ENCODE measurements at places on chromosomes 3 and 15. TPM values are rescaled to one million over a fixed set of nuclear protein-coding genes. Genes with fewer than 3 reads are reported as not detected.

- H3K4me1 ChIP-seq = no peaks in the 10 kb centered on the region
- no peaks in the 10 kb centered on the region for H3K27me3 ChIP-seq
- DNase-seq = peak; percentile 56
- H3K36me3 ChIP-seq = no peaks in the 10 kb centered on the region
Measured at GRCh38 chr3:44439499-44440295, 37.8 kb downstream of the ZNF445 start.

GRCh38 chr3:151687076-151687475 is 46.7 kb upstream of the AADACL2 start:
- DNase-seq = no peak
- no peak overlapping the region for H3K27ac ChIP-seq
- peaks cover 2% of the 10 kb centered on the region for H3K4me1 ChIP-seq
- no peaks in the 10 kb centered on the region for H3K36me3 ChIP-seq
- H3K27me3 ChIP-seq = no peaks in the 10 kb centered on the region

GRCh38 chr3:177144922-177145321 is 52.4 kb downstream of the TBL1XR1 start:
- no peaks in the 10 kb centered on the region for H3K27me3 ChIP-seq
- DNase-seq = no peak
- peaks cover 12% of the 10 kb centered on the region for H3K4me1 ChIP-seq
- H3K27ac ChIP-seq = no peak overlapping the region

Gene PROS1
- total RNA-seq = 57.2 TPM

GRCh38 chr3:195918176-195918575 is 9.8 kb upstream of the TNK2 start:
- no peaks in the 10 kb centered on the region for H3K27me3 ChIP-seq
- no peak overlapping the region for H3K27ac ChIP-seq

Gene ZNF80
- total RNA-seq = not detected

Gene TMEM39A
- total RNA-seq = 40.1 TPM

DNA sequence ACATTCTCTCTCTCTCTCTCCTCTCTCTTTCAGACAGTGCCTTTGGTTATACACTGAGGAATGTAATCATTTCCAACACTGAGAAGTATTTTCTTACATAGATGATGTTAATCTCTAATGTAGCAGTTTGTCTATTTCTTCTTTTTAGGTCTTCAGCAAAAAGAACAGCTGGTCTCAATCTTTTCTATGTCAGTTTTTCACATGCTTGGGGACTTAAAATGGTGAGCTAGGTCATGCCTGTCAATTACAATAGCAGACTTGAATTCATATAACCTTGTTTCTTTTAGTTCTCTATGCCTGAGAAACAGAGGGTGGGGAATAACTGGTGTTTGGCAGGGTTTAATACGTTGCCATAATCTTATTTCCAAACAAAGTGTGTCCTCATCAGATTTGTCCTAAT is 786.2 kb downstream of the SQOR start:
- no peaks in the 10 kb centered on the region for H3K36me3 ChIP-seq
- no peaks in the 10 kb centered on the region for H3K4me1 ChIP-seq
- H3K27ac ChIP-seq = no peak overlapping the region
- no peak overlapping the region for H3K4me3 ChIP-seq
- H3K27me3 ChIP-seq = no peaks in the 10 kb centered on the region

DNA sequence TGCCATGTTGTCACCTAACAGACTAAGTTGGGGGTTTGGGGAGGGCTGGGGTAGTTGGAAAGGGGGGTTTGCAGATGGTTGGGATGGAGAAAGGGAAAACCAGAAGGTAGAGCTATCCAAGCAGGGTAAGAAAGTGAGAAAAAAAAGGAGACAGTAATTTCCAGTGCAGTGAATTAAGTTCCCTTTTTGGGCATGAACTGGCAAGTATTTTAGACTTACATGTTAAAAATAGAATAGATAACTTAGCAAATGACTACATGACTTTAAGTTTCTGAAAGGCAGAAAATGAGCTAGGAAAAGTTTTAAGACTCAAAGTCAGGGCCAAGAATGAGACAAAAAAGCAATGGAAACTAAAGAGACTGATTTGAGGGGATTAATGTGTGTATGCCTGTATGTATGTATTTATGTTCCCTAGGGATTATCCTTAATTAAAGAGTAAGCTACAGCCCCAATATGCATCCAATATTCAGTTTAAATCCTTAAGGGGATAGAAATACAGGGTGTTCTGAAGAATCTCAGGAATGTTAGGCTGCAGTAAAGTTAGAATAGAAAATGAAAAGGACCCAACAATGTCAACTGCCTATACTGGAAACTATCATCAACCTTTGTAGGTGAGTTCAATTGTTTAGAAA is 285.2 kb upstream of the MME start:
- H3K27ac ChIP-seq = no peak overlapping the region
- H3K4me3 ChIP-seq = no peak overlapping the region
- H3K27me3 ChIP-seq = no peaks in the 10 kb centered on the region
- DNase-seq = no peak
- H3K36me3 ChIP-seq = no peaks in the 10 kb centered on the region

- no peak for DNase-seq
- H3K27me3 ChIP-seq = no peaks in the 10 kb centered on the region
- H3K27ac ChIP-seq = no peak overlapping the region
- H3K4me3 ChIP-seq = no peak overlapping the region
- no peaks in the 10 kb centered on the region for H3K36me3 ChIP-seq
Measured at GRCh38 chr15:59565299-59565698, 46.3 kb upstream of the GCNT3 start.

- H3K27me3 ChIP-seq = no peaks in the 10 kb centered on the region
- H3K4me3 ChIP-seq = no peak overlapping the region
- H3K36me3 ChIP-seq = no peaks in the 10 kb centered on the region
- peak overlapping the region; percentile 37 for H3K27ac ChIP-seq
Measured at GRCh38 chr15:67048281-67049279, 16.8 kb upstream of the SMAD3 start.

- no peak overlapping the region for H3K27ac ChIP-seq
- no peak for DNase-seq
- no peaks in the 10 kb centered on the region for H3K27me3 ChIP-seq
- H3K4me1 ChIP-seq = no peaks in the 10 kb centered on the region
- H3K36me3 ChIP-seq = no peaks in the 10 kb centered on the region
- no peak overlapping the region for H3K4me3 ChIP-seq
Measured at GRCh38 chr3:29178809-29179793, 101.8 kb upstream of the RBMS3 start.

GRCh38 chr15:70857562-70858285 is 3.8 kb upstream of the LARP6 start:
- H3K4me3 ChIP-seq = no peak overlapping the region
- no peak for DNase-seq
- peak overlapping the region; percentile 73 for H3K27ac ChIP-seq
- no peaks in the 10 kb centered on the region for H3K36me3 ChIP-seq
